ENCODE measurements at places on chromosomes 5 and 9.
A peak's percentile ranks its signal among the peaks of the same experiment; 100 is the strongest.

DNA sequence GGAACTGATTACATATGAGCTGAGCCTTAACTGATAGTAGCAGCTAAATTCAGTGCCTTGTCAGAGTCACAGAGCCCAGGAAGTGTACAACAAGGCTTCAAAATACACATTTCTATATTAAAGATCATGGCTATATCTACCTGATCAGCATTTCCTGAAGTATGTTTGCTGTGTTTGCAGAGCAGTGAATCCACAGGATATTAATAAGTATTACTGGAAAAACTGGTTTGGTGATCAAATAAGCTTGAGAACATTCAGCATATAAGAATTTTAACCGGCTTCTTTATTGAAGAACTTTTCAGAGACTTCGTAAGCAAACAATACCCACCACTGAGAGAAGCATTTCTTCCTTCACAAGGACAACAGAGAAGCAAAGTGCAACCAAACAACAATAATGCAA, 227.0 kb downstream of the ELAVL2 start:
- DNase-seq = no peak

- DNase-seq = no peak
Measured at GRCh38 chr9:114450833-114451706, 54.2 kb downstream of the WHRN start.

GRCh38 chr9:124954255-124954654, 13.4 kb upstream of the GOLGA1 start:
- DNase-seq = no peak

GRCh38 chr5:8924054-8924793, 621.7 kb downstream of the SEMA5A start:
- DNase-seq = no peak

DNA sequence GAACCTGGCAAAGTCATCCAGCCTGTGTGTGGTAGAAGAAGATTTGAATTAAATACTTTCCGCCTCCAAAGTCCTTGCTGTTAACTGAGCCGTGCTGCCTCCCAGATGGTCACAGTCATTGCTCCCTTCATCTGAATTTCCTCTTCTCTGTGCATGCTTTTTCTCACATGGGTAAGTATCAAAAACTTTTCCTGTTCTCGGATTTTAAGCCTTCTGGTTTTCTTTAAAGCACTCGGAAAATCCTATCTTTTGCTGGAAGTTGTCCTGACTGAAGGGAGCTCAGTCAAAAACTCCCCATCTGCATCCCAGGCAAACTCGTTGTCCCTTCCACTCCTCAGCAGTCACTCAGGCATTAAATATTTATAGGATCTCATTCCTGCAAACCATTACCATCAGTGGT, 290.0 kb upstream of the PIK3R1 start:
- DNase-seq = no peak

GRCh38 chr5:88860501-88860900, 22.5 kb downstream of the MEF2C start:
- DNase-seq = no peak

DNA sequence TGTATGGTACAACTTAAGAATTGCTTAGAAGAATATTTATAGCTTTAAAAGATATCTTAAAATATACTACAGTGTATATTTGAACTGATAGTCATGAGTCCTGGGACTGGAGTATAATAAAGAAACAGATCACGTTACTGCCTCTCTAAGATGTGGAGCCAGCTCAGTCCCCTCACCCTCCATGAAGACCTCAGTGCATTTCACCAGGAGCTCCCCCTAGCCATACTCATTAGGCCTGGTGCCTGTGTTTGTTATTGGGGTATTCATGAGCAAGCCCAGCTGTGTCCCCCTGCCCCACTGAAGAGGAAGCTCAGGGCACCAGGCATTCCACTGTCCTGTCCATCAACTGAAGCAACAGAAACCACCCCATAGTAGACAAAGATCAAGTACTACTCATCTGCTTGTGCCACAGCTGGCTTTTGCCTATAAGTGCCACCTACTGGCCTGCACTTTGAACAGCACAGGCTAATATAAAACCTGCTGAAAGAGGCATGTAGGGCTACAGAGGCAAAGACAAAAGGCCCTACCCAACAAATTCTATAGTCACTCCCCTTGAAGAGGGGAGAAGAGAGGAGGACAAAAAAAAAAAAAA, 850.2 kb upstream of the NUDT12 start:
- DNase-seq = no peak

GRCh38 chr5:37957218-37957617, 117.4 kb upstream of the GDNF start:
- DNase-seq = no peak

- no peak for DNase-seq
Measured at GRCh38 chr9:76399856-76400255, 5.6 kb upstream of the RFK start.

DNA sequence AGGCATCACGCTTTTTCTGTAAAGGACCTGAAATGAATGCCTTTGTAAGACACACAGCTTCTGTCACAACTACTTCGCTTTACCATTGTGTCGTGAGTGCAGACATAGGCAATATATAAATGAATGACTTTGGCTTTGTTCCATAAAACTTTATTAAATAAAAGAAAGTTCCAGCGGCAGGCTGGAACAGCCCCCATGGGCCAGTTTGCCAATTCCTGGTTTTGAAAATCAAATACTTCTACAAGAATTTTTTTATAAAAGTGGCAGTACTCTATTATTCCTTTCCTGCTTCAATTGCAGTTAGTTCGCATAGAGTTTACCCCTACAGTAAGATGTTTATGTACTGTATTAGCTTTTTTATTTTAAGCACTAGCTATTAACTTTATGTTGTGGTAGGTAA, 53.7 kb downstream of the SRFBP1 start:
- DNase-seq = no peak

DNA sequence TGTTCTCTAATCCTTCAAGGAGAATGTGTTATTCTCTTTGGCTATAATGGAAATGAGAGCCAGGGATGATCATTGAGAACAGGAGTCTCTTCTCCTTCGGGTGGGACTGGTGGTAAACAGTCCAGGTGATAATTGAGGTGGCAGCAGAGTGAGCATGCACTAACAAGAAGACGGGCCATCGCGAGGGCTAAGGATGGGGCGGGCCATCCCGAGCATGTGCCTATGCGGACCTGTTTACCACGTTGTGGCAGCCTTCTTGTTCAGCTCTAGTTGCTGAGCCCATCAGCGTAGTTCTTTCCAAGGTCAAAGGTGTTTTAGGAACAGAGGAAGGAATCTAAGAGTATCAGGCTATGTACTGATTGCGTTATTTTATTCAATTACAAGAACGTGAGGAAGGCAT, 180.1 kb downstream of the SMARCA2 start:
- no peak for DNase-seq

DNA sequence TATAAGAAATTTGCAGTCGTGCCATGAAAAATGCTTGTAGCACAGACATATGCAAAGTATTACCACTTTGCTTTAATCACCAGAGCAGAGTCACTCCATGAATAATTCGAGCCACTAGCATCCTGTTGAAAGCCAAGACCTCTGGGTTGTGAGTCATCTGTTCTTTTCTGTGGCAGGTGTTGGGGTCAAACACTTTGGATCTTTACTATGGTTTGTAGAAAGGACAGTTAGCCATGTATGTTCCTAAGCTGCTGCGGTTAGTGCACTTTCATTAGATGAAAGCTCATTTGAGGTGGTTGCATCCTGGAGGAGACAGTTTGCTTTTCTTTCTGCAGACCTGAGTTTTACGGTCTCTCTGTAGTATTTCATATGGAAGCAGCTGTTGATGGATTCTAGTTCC, 223.7 kb downstream of the DMRT2 start:
- DNase-seq = no peak

GRCh38 chr5:118778941-118779340, 209.4 kb downstream of the DTWD2 start:
- DNase-seq = no peak

- DNase-seq = no peak
Measured at GRCh38 chr9:105142406-105143135, 101.9 kb upstream of the SLC44A1 start.

- peak; percentile 77 for DNase-seq
Measured at GRCh38 chr5:17189381-17190036, 27.9 kb upstream of the BASP1 start.

- DNase-seq = no peak
Measured at GRCh38 chr5:103315455-103315854, 56.9 kb downstream of the MACIR start.

DNA sequence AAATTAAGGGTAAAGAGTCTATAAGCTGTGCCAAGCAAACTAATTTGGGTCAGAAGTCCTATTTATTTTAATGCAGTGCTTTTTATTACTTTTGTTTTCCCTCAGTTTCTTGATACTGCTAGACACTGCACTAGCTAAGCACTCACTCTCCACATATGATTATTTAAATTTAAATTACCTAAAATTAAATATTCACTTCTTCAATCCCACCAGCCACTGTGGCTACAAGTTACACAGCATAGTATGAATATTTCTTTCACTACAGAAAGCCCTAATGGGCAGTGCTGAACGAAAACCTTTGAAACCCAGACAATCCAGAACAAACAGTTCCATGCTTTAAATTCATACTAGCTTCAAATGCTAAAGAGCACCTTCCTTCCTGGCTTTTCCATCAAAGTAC, 23.6 kb downstream of the ABHD17B start:
- no peak for DNase-seq

- DNase-seq = no peak
Measured at GRCh38 chr9:37236822-37237221, 116.4 kb downstream of the ZCCHC7 start.

DNA sequence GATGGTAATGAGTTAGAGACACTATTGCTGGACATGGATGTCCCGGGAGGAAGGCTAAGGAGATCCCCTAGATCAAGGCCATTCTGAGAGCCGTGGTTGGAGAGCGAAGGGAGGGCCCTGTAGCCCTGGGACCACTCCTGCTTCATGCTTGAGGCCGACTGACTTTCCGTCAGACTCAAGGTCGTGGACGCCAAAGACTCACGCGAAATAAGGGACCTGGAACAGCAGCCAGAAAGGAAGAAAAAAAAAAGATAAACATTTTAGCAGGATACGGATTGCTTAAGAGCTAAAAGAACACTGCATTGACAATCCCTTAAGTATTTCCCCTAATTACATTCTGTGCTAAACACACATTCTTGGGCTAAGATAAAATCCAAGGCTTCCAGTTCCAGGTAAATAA, 181.2 kb downstream of the GLIS3 start:
- DNase-seq = no peak

DNA sequence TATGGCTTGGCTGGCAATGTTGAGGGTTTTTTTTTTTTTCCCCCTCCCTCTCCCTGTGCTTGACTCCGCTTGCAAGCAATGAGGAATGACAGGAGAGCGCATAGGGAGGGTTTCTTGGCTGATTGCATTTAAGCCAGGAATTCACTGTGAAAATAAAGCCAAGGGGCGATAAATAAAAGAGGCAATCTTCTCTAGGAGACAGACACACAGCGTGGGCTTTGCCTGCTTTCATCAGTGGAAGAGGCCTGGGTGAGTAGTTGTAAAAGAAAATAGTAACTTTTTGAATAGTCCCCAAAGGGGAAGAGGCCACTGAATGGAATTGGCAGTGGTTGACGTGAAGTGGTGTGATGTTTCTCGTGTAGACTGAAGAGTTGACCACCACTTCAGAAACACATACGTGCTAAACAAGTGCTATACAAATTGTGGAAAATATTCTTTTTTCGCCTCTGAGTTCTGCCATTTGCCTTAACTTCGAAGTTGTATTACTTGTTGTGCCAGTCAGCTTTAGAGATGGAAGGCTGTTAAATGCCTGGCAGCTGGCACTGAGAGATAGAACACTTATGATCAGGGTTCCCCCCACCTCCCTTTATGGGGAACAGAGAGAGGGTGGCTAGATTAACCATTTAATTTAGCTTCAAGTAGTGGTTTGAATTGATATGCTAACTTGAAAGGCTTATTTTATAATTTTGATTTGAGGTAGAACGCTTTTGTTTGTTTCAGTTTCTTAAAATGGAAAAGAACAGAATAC, 3.0 kb downstream of the ZSWIM6 start:
- no peak for DNase-seq

- DNase-seq = no peak
Measured at GRCh38 chr5:43533646-43534045, 18.7 kb upstream of the C5orf34 start.

DNA sequence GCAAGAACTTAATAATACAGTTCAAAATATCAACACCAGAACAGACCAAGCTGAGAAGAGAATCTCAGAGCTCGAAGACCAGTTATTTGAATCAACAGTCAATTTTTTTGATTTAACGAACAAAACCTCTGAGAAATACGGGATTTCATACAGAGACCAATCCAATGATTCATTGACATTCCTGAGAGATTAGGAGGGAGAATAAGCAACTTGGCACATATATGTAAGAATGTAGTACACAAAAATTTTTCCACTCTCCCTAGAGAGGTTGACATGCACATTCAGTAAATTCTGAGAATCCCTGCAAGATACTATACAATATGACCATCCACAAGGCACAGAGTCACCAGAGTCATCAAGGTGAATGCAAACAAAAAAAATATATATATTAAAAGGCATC, 1577.3 kb upstream of the C9orf72 start:
- no peak for DNase-seq

DNA sequence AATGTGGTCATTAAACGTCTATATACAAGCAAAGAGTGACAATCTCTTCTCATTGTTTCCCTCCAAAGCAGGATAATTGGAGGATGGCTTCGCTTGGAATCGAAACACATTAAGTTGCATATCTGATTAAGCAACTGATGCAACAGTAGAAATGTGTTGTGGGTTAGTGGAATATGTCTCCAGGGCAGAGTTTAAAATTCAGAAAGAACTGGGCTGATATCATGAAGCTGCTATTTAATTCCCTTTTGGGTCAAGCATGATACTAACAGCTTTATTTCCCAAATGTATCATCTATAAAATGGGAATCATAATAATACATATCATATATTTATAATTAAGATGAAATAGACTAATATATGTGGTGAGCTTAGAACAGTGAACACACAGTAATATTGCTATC, 1763.0 kb upstream of the C9orf72 start:
- no peak for DNase-seq

DNA sequence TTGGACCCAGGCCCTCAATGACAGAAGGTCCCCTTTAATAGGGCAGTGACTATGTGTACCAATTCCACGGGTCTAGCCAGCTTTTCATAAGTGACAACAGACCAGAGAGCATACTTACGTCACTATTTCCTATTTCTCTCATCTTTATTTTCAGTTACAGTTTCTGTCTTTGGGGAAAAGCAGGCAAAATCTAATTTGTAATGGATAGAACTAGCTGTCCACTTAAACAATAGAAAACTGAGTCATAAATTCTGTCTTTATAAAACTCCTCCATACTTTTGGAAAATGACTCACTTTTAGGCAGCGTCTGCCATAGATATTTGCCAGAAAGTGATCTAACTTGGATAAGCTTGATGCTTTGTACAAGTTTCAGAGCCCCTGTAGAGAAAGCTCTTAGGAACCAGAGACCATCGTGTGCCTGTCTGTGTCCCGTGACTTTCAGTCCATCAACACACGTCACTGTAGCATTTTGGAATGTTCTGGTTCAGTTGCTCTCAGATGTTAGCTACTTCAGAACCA, 101.9 kb downstream of the F2RL2 start:
- no peak for DNase-seq

DNA sequence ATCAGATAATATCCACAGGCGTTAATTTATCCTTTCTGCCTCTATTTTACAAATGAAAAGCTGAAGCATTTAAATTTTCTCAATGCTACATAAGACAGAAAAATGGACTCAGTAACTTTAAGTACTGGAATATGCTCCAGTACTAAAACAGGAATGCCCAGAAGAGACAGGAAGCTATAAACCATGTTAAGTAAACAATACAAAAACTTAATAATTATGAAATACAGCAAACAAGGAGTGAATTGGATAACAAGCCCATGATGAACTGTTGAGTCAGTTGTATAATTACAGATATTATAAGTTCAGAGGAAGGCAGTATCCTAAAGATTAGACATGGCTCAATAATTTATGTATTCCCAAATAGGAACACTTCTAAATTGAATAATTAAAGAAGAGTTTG, 148.5 kb downstream of the CHSY3 start:
- DNase-seq = no peak

All from HS-27A (cell line).